ENCODE measurements at places on chromosomes 3 and 15.

DNA sequence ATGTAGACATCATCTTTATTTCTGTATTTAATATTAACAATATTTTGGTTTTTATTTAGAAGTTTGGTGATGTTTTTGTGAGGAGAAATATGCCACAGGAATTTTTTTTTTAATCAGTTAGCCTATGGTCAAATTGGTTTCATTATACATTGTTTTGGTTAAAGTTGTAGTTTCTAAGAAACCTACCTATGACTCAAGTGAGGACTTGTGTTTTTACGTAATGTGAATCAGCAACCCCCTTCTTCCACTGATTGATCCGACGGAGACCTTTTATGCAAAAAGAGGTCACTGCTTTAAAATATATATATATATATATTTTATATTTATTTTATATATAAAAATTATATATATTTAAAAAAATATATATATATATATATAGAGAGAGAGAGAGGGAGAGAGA lies 698.1 kb downstream of the FHIT start:
- no peak for DNase-seq

GRCh38 chr3:111260878-111261277 lies 189.3 kb downstream of the NECTIN3 start:
- no peak for DNase-seq

DNA sequence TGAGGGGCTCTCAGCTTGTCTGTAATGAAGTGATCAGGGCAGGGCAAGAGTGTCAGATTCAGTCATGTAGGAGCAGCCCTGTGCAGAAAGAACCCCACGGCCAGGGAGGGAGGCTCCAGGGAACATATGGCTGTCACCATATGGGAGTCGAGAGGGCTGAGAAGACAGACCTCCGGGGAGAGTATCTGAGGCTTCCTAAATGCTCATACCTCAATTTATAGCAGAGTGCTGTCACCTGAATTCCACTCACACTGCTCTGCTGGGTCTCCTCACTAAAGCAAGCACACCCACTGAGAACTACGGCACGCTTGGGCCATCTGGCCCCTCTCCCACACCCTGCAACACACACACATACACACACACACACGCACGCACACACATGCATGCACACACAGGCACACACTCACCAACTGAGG lies 92.3 kb upstream of the TJP1 start:
- DNase-seq: no peak

GRCh38 chr15:88810446-88810845 lies 7.2 kb downstream of the ACAN start:
- DNase-seq: no peak

- no peak for DNase-seq
Observed at GRCh38 chr3:24388159-24388558, 106.5 kb downstream of the THRB start.

- no peak for DNase-seq
Observed at GRCh38 chr3:43019006-43019809, 40.1 kb downstream of the GASK1A start.

- DNase-seq: no peak
Observed at GRCh38 chr3:139846729-139847128, 88.3 kb upstream of the CLSTN2 start.

- no peak for DNase-seq
Observed at GRCh38 chr3:9420850-9421549, 23.6 kb downstream of the SETD5 start.

DNA sequence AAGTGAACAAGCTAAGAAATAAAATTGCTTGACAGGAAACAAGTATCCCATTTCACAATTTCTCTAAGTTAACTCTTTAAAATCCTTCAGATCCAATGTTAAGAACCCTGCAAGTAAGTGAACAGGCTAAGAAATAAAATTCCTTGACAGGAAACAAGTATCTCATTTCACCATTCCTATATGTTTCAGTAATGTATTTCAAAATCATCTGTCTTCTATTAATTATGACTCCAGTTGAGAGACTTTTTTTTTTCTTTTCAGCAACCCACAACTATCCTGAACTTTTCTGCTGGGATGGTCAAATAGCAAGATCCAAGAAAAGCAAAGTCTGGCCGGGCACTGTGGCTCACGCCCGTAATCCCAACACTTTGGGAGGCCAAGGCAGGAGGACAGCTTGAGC lies 2.4 kb upstream of the SLC12A6 start:
- no peak for DNase-seq

GRCh38 chr3:179450901-179451264 lies 387 bp downstream of the GNB4 start:
- DNase-seq: no peak

GRCh38 chr3:122942937-122943827 lies 84.4 kb downstream of the SEMA5B start:
- no peak for DNase-seq

DNA sequence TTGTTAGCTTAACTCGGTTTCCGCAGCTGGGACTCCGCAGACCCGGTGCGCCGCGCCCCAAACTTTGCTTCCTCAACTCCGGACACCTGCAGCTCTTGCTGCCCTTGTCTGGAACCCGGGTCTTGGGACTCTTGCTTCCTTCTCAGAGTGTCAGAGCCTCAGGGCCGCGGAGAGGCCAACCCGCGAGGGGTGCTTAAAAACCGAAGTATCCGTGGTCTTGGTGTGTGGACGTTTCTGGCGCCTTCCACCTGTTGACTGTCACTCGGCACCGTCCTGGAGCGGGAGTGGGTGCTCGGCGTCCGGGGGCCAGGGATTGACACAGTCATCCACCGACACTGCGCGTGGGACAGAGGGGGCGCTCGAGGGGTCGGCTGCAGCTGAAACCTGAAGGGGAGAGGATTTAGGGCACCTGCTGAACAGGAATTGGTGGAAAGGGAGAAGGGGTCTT lies 386 bp downstream of the SQOR start:
- peak; percentile 41 for DNase-seq

- no peak for DNase-seq
Observed at GRCh38 chr3:127915115-127915936, at the start of gene KBTBD12. Gene KBTBD12 (plus strand): TSS chr3:127915232. CDS start chr3:127923062, 7,830 bp downstream.

GRCh38 chr3:128322030-128323022 lies 144.4 kb downstream of the DNAJB8 start:
- no peak for DNase-seq

GRCh38 chr15:40470423-40471104 lies at the start of gene CHST14:
Gene CHST14 (plus strand): TSS chr15:40470984. CDS start chr15:40471214, 230 bp downstream.
- DNase-seq: no peak

DNA sequence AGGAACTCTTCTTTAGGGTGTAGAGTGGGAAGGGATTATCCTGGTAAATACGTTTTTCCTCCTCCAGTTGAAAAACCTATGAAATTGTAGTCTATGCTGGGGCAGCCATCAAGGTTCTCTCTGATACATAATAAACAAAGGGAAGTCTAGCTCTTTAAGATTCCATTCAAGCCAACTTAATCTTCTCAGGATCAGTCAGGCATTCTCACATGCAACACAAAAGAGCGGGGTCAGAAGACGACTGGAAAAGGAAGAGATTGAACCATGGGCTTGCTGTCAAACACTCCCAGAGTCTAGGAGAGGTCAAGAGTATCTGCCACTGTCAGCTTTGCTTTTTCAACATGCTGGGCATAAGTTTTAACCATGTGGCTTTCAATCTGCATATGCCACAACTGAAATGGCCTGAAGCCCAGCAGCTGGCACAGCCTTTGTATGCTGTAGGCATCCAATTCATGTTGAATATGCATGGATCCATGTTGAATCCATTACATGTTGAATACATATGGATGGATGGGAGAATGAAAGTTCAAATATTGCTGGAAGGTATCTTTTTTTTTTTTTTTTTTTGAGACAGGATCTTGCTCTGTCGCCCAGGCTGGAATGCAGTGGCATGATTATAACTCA lies 8.5 kb downstream of the TRAT1 start:
- DNase-seq: no peak

GRCh38 chr15:66102563-66103292 lies 150.8 kb downstream of the MEGF11 start:
- no peak for DNase-seq

DNA sequence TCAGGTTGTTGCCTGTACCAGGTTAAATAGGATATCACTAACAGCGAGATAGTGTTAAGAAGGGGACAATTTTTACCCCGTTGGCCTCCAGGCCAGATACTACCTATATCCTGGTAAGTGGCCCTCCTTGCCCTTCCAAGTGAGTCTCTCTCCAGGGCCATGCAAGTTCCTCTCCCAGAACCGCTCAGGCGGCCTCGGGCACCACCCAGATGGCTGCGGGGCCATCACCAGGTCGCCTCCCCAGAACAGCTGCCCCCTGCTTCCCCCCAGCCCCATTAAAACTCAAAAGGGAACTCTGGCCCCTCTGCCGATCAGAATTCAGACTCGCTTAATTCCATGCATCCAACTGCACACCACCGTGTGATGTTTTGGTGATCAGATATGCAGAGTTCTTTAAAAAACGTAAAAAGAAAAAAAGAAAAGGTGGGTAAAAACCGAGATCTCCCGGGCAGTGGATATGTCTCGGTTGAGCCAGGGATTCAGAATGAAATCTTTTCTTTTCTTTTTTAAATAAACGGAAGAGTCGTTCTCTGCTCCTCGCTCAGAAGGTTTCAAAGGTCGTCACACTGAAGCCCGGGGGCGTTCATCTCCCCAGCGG lies 1.9 kb upstream of the TRIM71 start:
- no peak for DNase-seq

- DNase-seq: no peak
Observed at GRCh38 chr15:84947947-84948830, 33.5 kb upstream of the PDE8A start.

DNA sequence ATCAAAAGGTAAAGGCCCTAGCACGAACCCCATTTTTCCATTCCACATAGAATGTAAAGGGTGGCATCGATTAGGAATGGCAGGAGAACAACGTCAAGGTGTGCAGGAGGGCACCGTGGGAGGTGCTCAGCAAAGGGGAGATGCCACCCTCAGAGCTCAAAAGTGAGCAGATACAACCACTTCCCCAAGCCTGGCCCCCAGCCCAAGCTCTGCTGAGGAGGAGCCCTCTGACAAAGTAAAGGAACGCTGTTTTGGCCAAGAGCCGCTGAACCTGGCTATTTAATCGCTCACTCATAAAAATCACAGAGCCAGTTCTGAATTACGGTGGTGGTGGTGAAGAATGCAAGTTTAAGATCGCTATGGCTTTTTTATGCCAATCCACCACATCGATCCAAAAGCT lies 12.4 kb downstream of the GNB5 start:
- DNase-seq: no peak

DNA sequence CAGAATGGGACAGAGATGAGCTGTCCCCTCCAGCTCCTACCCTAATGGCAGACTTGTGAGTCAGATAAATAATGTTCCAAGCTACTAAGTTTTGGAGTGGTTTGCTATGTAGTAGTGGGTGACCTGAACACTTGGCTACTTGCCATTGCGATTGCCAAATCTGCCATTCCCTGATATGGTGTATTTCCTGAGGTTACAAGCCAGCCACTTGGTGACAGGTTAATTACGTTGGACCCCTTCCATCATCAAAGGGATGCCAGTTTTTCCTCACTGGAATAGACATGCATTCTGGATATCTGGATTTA lies 33.6 kb downstream of the MORF4L1 start:
- no peak for DNase-seq

DNA sequence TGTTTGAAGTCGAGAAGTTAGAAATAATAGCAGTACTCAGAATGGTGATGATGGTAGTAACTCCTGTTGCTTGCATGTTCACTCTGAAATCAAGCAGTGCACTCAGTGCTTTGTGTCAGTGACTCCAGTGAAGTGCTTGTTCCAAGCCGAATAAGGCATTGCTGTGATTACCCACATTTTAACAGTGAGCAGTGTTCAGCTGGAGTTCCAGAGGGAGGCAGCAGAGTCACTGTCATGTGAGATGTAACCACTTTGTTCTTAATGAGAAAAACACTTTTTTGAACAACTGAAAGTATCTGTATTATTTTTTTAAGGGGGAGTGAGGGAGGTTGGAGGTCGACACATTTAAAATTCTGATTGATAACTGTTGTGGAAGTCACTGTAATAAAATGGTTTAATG lies 3.7 kb downstream of the MDFIC2 start:
- no peak for DNase-seq

DNA sequence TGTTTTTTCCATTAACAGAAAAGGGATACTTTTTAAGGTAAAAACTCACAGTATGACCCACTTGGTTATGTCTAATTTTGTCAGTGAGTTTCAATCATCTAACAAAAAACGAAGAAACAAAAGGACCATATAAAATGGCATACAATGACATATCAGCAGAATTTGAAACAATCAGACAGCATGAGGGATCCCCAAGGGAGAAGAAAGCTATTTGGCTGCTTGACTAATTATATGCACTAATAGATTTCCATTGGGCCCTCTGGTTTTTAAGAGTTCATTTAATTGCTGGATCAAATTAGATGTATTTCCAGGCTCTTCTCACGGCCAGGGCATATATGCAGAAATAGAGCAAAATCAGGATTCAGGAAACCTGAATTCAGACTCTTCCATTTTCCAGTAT lies 376.4 kb upstream of the GBE1 start:
- DNase-seq: no peak

GRCh38 chr3:144229330-144229729 lies 257.7 kb downstream of the DIPK2A start:
- DNase-seq: no peak

DNA sequence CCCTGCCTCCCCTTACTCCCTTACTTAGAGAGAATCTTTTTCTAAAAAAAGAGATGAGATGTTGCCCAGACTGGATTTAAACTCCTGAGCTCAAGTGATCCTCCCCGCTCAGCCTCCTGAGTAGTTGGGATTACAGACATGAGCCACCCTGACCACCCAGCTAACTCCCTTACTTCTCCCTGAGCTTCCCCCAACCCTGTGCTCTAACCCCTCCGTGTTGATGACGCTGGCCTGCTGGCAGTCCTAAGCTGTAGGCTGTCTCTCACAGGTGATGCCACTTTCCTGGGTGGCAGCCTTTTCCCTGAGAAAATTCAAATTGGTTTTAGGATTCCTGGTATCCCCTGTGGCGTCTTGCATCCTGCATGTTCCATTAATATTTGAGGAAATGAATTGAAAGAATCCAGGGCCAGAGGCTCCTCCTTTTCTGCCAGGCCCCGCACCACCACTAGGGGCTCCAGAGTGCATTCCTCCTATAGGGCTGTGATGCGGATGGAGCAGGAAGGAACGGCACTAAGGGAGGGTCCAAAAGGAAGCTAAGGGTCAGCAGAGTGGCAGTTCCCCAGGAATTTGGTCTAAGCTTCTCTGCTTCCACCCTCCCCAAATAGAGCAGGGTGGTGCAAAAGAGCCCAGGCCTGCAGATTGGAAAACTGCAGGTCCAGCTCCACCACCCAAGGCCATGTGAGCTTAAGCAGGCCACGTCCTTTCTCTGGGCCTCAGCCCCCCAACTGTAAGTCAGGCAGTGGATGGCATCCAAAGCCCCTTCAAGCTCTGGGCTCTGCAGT lies 101.1 kb downstream of the DAPK2 start:
- DNase-seq: no peak

GRCh38 chr3:131804565-131805133 lies 230.2 kb downstream of the CPNE4 start:
- DNase-seq: no peak

- no peak for DNase-seq
Observed at GRCh38 chr3:126034481-126035361, 49.2 kb downstream of the SLC41A3 start.

DNA sequence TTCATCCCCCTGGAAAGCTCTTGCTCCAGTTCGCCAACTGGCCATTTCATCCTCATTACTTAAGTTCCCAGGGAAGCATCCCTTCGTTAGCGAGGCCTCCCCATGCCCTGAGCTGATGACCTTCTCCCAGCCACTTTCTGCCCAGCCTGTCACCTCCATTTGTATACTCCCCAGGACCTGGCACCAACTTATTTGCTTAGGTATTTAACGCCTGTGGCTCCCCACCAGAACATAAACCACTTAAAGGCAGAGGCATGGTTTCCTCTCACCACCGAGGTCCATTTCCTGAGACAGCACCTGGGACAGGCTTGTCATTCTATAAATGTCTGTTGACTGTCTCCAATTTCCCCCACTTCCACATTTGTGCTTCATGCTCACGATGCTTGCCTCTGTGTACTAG lies 189.0 kb downstream of the ZNF621 start:
- DNase-seq: no peak

- no peak for DNase-seq
Observed at GRCh38 chr3:94009608-94010007, 18.8 kb downstream of the STX19 start.

Measured in GF-D8 (cell line).